ENCODE measurements at places on chromosomes 7 and 10.

GRCh38 chr7:120931243-120931642 is 19.3 kb upstream of the ING3 start:
- DNase-seq: no peak

- no peak for DNase-seq
Observed at GRCh38 chr10:132904814-132905649, 37.3 kb downstream of the CFAP46 start.

- DNase-seq: no peak
Observed at GRCh38 chr7:49850921-49851613, 77.6 kb downstream of the VWC2 start.

DNA sequence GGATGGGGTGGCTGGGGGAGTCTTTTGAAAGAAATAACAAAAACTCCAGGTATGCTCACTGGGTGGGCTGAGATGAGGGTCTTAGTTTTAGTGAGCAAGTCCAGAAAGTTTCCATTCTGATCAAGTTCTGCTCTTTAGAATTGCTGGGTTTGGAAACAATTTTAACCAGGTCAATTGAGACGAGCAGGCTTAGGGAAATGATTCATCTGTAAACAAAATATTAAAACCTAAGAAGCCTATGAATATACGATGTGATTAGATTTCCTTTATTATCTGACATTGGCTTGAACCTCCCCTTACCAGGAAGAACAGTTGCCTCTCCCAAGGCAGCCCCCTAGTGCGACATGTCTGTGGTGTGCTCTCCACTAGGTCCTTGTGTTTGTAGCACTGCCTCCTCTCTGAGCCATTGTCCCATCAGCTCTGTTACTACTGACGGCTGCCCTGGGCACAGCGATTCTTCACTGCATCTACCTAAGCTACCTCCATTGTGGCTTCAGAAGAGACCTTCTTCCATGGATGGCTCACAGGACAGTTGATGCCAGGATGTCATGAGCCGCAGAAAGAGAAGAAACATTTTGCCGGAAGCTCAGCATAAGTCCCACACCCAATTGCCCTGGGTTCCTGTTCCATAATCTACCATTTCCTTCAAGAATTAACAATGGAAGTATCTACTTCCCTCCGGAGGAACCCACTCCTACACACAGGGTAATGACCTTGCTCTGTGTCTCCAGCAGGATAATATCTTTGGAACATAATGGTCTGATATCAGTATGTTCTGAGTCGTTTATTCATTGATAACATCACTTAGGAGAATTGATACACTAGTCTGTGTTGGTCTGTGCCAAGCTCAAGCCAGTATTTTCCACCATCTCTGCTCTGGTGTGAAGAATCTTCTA is 95.1 kb upstream of the ITGB1 start:
- DNase-seq: no peak

- DNase-seq: no peak
Observed at GRCh38 chr10:103839519-103839871, 15.9 kb downstream of the SH3PXD2A start.

GRCh38 chr10:44071479-44071878 is 313.4 kb downstream of the CXCL12 start:
- DNase-seq: no peak

- no peak for DNase-seq
Observed at GRCh38 chr10:51318399-51319172, 244.3 kb downstream of the PRKG1 start.

GRCh38 chr7:45663167-45663921 is 89.2 kb downstream of the ADCY1 start:
- no peak for DNase-seq

DNA sequence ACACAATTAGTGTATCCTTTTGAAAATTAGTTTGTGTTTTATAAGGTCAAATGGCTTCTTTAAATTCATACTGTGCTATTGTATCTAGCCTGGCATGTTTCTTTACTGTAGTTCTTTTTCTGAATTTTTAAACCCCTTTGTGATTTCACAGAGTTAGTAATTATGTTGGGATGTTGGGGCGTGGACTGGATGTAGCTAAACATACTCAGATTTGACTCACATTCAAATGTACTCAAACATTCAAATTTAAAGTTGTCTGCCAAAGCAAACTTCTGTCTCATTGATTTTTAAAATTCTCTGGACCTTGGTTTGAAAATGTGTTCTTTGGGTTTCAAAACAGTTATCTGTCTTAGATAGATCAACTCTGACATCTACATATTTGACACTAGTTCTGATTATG is 7.2 kb upstream of the NRP1 start:
- no peak for DNase-seq

GRCh38 chr10:63266391-63267316 is 133.5 kb downstream of the NRBF2 start:
- no peak for DNase-seq

Data from NCI-H1092 (cell line).